ENCODE measurements at places on chromosomes 3 and 15.

DNA sequence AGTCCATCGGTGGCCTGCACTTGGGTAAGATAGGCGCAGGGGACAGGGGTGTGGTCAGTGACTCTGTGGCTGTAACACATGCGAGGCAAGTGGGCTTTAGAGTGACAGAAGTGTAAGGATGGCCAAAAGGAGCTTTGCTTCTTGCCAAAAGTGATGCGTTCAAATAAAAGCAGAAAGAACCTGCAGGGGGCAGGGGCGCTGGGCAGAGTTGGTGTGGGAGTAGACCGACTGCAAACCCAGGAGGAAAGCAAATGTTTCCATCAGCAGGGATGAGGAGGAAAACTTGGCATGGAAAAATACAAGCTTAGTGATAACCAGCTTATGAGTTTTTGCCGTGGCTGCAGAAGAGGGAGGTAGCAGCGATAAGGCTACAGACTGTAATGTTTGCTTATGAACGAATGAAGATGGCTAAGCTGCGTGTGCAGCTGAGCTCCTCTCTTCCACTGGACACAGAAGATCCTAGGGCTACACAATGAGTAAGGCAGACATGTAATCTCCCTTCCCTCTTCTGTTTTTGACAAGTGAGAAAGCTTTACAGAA, 149.4 kb downstream of the WNT5A start:
- DNase-seq, result no peak

DNA sequence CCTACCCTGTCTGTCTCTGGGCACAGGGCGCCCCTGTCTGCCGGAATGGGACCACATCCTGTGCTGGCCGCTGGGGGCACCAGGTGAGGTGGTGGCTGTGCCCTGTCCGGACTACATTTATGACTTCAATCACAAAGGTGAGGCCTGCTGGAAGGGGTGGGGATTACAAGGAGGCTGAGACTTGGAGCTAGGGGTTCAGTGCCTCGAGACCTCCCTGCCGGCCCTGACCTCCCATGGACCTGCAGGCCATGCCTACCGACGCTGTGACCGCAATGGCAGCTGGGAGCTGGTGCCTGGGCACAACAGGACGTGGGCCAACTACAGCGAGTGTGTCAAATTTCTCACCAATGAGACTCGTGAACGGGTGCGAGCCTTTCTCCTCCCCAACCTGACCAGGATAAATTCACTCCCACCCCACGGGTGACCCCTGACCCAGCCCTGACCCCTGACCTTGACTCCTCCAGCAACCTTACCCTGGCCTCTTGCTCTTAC, 20.4 kb downstream of the PTH1R start:
- DNase-seq, result no peak

- no peak for DNase-seq
Observed at GRCh38 chr3:4754180-4755086, 224.8 kb upstream of the BHLHE40 start.

DNA sequence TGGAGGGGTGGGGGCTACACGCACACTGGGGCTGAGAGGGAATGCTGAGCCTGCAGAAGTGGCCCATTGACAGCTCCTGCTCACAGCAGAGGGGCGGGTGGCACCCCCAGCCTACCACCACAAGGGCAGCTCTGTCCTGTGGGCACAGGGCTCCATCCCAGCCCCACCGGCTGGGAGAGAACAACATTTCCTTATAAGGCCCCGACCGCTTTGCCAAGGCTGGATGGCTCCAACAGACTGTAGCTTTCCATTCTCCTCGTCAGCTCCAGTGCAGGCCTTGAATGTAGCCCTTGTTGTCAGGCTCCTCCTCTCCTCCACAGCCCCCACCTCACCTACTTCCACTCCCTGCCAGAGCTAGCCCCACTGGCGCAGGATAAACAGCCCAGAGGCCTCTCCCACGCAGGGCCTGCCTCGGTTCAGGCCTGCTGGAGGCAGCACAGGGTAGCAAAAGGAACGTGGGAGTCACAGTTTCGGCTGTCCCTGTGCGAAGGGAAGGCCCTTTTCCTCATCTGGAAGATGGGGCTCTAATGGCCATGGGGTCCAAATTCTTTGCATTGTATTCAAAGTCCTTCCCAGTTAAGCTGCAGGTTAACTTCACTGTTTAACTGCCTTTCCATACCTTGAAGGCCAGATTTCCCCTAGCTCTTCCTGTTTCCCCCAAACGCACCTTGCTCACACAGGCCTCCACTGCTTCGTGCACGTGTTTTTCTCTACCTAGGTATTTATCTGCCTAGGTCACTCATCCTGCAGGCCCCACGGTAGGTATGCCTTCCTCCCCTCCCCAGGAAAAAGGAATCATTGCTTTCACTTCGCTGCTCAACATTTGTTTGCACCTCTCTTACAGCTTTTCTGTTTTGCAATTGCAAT, 101.6 kb upstream of the LPP start:
- DNase-seq, result no peak

DNA sequence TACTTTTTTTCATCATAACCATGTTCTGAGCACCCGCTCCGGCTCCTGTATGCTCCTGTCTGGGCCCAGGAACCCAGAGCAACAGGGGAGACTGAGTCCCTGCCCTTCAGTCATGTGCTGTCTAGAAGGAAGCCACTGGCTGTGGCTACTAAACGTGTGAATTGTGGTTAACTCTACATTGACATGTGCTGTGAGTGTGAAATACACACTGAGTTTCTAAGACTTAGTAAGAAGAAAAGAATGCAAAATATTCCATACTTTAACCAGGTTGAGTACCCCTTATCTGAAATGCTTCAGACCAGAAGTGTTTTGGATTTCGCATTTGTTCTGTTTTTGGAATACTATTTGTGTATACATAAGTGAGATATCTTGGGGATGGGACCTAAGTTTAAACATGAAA, 42.8 kb upstream of the CGNL1 start:
- no peak for DNase-seq

DNA sequence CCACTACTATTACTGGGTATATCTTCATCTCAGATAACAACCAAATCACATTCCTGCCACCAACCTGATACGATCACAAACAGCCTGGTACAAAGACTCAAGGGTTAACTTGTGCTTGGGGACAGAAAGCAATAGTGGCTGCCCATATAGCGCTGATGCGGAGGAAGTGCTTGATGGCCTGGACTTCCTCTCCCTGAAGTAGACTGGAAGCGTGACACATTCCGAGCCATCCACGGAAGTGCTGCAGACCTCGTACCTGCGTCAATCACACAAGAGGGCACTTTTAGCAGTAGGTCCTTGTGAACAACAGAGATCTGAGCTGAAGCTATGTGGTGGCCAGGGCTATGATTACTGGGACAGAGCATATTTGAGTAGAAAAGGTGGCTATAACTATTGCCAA, 17.3 kb upstream of the C3orf62 start:
- no peak for DNase-seq

- DNase-seq, result peak; percentile 81
Observed at GRCh38 chr15:41423979-41424659, 7.2 kb downstream of the RTF1 start.

DNA sequence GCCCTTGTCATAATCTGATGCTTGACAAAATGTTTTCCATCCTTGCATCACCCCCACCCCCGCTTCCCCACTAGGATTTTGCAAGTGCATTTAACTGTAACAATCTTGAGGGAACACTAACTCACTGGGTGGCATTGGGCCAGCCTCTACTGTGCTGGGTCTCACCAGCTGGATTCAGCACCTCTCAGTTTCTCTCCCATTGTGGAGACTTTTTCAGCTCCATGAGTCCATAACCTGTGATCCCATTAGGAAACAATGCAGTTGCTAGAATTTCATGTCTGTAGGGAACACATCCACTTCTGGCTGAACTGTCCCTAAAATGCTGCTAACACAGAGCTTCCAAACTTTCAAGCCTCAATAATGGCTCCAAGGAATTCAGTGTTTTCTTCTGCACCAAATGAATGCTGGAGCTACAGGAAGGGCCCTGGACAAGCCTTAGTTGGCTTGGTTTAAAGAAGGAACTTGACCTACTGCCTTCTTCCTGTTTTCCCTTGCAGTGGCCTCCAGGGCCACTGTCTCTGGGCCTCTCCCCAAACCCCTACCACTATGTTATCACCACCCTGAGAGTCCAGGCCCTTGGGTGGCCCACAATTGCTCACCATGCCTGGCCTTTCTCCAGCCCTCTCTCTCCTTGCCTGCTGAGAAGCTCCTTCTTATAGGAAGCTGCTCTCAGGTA, 15.6 kb downstream of the CYP19A1 start:
- DNase-seq, result no peak

DNA sequence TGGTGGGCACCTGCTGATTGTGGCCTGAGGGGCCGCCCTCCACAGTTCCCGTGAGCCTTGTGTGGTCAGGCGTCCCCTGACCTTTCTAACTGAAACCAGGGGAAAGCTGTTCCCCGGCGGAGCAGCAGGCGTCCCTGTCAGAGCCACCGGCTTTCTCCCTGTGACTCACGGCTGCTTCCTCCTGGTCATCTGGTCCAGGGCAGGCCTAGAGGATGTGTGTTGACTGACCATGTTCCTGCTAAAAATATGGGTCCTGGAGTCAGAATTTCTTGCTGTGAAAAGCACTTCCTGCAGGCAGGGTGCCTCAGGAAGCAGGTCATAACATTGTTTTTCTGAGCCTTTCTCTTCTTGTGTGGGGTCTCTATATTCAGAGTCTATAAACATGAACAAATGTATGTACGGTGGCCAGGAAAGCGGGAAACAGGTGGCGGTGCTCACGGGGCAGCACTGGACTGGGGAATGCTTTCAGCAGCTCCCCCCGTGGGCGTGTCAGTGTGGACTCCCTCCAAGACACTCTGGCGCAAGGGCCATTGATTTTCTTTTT, 38.4 kb upstream of the CGNL1 start:
- DNase-seq, result no peak

DNA sequence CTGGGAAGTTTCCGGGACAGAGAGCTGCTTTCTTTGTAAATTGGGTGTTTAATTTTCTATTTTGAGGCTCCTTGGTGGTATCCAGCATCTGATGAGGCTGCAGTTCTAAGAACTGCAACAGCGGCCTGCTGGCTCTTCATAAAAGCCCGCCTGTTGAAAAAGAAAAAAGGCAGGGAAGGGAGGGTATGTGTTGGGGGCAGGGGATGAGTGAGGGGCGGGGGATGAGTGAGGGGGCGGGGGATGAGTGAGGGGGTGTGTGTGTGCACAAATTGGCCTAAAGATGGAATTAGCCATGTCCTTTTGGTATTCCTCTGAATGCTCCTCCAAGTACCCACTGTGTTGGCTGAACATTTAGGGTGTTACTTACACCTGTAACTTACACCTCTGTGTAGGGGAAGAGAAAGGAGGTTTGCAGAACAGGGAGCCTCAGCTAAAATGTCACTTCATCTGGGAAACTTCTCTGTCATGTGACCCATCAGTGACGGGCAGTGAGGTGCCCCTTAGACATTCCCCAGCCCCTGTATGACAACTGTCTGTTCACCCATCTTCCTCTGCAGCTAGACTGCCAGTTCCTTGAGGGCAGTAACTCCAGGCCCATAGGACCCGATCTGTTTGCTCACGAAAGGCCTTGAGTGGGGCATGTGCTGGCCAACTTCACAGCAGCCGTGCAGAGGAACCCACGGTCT, 57.6 kb downstream of the LRIG1 start:
- no peak for DNase-seq

DNA sequence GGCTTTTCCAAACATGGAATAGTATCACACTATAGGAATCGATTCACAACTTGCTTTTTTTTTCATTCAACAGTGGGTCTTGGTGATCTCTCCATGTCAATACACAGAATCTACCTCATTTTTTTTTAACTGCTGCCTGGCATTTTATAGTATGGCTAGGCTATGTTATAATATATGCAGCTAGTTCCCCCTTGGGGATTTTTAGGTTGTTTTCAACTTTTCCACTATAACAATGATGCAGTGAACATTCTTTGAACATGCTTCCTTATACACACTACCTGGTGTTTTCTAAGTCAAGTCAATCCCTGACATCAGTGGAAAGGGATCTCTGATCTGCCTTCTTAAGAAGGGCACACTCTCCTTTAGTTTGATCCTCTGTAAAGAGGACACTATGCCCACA, 46.5 kb upstream of the PLXND1 start:
- no peak for DNase-seq

GRCh38 chr3:111723293-111724215, 128.4 kb upstream of the ZBED2 start:
- no peak for DNase-seq

- DNase-seq, result no peak
Observed at GRCh38 chr15:66389859-66390381, 3.2 kb downstream of the MAP2K1 start.

DNA sequence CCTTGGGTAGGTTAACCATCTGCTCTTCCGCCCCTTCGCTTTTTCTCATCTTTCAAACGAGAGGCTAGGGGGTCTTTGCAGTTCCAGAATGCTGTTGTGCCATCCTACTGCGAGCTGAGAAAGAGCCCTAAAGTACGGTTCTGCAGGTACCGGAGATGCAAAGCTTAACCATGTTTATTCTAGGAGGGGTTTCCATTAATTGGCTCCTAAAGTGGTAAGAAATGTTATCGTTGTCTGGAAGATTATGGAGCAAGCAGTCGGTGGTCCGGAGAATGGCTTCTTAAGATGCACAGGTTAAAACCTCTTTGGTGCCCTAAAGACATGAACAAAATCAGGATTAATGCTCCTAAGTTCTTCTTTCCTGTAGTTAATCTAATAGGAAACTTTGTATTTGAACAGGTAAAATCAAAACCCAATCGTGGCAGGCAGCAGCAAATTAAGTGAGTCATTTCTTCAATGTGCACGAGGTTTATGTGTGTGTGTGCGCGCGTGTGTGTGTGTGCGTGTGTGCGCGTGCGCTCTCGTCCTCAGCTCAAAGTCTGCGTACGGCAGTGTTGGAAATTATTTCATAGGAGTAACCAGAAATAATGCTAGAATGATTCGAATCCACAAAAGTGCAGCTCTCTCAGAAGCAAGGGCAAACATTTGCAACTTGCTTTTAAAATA, 772 bp downstream of the FAM81A start:
- DNase-seq, result no peak

DNA sequence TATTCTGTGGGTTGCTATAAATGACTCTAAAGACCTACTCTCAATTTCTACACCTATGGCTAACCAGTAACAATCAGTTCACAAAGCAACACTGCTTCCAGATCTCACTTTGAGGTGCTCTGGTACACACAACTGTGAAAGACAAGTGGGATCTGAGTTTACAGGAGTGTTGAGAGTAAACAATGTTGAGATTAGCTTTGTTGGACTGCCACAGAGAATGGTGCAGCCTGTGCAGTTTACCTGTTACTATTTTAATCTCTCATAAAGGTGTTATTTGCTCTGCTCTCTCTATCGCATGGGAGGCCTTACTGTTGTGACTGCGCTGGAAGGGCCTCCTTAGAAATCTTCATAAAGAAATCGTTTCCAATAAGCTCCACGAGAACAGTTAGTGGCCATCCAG, 112.0 kb downstream of the SOX2 start:
- no peak for DNase-seq

- peak; percentile 72 for DNase-seq
Observed at GRCh38 chr3:109852283-109852682, 514.9 kb upstream of the DPPA4 start.

- peak; percentile 82 for DNase-seq
Observed at GRCh38 chr3:142723665-142723967, 218 bp upstream of the TRPC1 start.

GRCh38 chr3:78091478-78092119, 1051.7 kb downstream of the ROBO2 start:
- no peak for DNase-seq

All from MM.1S (cell line).